ENCODE measurements at places on chromosomes 4 and X.

DNA sequence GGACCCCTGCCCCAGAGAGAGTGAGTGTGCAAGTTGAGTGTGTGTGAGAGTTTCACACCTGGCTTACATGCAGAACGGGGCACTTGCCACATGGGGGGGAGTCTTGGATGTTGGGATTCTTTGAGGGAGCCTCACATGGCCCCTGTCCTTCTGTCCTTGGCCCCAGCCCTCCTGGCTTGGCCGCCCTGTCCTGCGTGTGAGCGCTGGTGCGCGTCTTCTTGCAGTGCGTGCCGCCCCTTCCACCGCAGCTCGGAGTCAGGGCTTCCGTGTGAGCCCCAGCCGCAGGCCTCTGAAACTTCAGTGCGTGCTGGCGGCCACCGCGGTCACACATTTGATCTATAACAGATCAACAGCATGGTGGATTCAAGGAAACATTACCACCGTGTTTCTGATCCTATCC is 30.1 kb upstream of the HGFAC start:
- no peak for DNase-seq

DNA sequence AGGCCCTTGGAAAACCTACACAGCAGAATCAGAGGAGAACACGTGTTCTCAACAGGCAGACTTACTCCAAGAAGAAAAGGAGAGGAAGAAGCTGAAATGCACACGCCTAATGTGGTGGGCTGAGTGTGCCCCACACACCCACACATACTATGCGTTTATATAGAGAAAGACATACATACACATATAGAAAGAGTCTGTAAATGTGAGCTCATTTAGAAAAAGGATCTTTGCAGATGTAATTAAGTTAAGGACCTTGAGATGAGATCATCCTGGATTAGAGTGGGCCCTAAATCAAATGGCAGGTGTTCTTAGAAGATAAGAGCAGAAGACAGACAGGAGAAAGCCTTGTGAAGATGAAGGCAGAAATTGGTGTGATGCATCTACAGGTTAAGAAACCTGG is 87.2 kb upstream of the KLF3 start:
- no peak for DNase-seq

- no peak for DNase-seq
Measured at GRCh38 chrX:37651921-37652452, 33.6 kb upstream of the XK start.

GRCh38 chr4:90127223-90127705 is at the start of gene CCSER1:
TSS of gene CCSER1 (plus strand) at chr4:90127394.
- peak; percentile 44 for DNase-seq

DNA sequence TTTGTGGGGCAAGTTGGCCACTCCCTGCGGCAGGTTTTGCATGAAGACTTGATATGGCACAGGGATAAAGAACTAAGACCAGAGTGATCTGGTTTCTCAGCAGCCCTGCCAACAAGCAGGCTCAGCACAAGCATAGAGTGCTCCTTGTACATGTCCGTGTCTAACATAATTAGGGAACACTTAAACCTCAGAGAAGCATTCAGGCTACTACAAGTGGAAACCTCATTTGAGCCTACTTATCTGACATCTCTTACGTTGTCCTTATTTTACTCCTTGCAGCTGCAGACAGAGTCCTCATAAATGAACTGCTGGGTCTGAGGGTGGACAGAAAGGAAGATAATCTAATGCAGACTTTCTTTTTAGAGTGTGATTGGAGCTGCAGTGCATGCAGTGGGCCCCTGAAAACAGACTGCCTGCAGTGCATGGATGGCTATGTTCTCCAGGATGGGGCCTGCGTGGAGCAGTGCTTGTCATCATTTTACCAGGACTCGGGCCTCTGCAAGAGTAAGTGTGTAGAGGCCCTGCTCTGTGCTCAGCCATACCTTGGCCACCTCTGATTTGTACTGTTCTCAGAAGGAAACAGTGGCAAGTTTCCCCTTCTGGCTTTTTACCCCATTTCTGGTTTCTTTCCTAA is 179.1 kb upstream of the ANXA3 start:
- no peak for DNase-seq

- DNase-seq: no peak
Measured at GRCh38 chr4:123740236-123740635, 343.6 kb downstream of the SPRY1 start.

- no peak for DNase-seq
Measured at GRCh38 chr4:187849556-187850225, 145.9 kb upstream of the ZFP42 start.

GRCh38 chr4:808860-809570 is 16.9 kb downstream of the CPLX1 start:
- no peak for DNase-seq
